ENCODE measurements at places on chromosomes 11 and 22. TPM values are rescaled to one million over a fixed set of nuclear protein-coding genes. Genes with fewer than 3 reads are reported as not detected.
A peak's percentile ranks its signal among the peaks of the same experiment; 100 is the strongest.

ZNF408 gene
- 4.3 TPM for total RNA-seq

GRCh38 chr11:67410369-67410831 lies 5.1 kb upstream of the CARNS1 start:
- H3K4me1 ChIP-seq: peaks cover 6% of the 10 kb centered on the region
- no peak overlapping the region for H3K4me3 ChIP-seq
- no peak for DNase-seq
- H3K27ac ChIP-seq: no peak overlapping the region
- H3K36me3 ChIP-seq: no peaks in the 10 kb centered on the region
- H3K27me3 ChIP-seq: peaks cover 98% of the 10 kb centered on the region

DNA sequence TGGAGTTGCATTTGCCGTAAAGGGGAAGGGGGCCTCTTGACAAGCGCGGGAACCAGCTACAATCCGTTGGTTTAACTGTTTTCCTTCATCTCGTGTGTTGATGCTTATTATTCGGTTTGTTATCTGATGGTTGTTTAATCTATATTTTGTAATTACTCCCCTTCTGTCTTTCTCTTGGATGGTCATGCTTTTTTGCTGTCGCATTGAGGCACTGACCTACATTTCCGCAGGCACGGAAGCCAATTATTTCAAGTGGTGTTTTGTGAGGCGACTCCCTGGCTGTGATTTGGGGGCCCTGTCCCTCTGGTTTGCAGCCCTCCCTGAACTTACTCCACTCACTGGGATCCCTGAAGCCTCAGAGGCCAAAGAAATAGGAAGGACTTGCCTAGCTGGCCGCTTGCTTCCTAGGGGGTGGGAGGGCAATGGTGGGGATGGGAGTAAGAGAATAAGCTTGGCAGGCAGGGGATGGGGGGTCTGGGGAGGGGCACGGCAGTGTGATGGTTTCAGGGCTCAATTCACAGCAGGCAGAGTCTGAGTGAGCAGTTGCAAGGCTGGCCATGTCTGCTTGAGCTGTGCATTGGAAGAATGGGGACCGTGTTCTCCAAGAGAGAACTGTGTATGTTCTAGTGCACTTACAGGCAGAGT lies 165.8 kb upstream of the B3GAT1 start:
- H3K4me1 ChIP-seq: no peaks in the 10 kb centered on the region
- no peaks in the 10 kb centered on the region for H3K27me3 ChIP-seq
- no peaks in the 10 kb centered on the region for H3K36me3 ChIP-seq
- DNase-seq: peak; percentile 32

LDHAL6A gene
- total RNA-seq: not detected

AIP gene
- 120 TPM for total RNA-seq

- no peak for DNase-seq
- H3K36me3 ChIP-seq: peaks cover 6% of the 10 kb centered on the region
- no peak overlapping the region for H3K27ac ChIP-seq
- no peak overlapping the region for H3K4me3 ChIP-seq
- no peaks in the 10 kb centered on the region for H3K27me3 ChIP-seq
- no peaks in the 10 kb centered on the region for H3K4me1 ChIP-seq
These were observed 56.8 kb downstream of the EMSY start for GRCh38 chr11:76501526-76502202.
